ENCODE measurements at places on chromosomes 16 and 17.

DNA sequence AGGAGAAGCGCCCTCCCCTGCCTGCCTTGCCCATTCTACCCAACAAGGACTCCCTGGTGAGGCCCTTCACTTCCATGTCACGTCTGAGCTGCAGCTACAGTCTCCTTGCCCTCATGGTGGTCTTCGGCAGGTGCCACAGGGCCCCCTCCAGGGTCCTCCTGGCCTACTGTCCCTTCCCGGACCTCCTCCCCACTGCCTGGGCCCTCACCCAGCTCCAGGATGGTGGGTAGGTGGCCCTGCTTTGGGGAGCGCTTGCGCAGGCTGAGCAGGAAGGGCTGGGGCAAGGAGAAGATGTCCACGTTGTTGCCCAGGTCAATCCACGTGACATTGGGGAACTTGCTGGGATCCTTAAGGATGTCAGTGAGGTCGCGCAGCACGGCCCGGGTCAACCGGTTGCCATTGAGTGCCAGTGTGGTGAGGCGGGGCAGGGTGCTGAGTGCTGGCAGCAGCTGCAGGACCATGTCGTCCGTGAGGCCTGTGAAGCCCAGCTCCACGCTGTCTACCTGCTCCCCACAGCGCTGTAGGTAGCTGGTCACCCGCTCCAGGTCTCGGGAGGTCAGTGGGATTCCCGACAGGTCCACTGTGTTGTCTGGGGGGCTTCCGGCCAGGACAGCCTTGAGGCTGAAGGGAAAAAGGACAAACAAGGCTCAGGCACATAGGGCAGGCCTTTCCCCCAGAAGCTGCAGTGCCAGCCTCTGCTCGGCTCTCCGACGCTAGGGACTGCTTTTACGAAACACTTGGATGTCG lies 28.3 kb downstream of the TRPV2 start:
- DNase-seq = no peak

- no peak for DNase-seq
Measured at GRCh38 chr17:47318197-47318918, 5.4 kb upstream of the EFCAB13 start.

- DNase-seq = peak; percentile 11
Measured at GRCh38 chr17:59331929-59332748, 684 bp downstream of the YPEL2 start.

- DNase-seq = no peak
Measured at GRCh38 chr17:6919158-6919557, 76.7 kb upstream of the ALOX12 start.

GRCh38 chr17:1967213-1967612 lies 57.9 kb downstream of the RTN4RL1 start:
- DNase-seq = peak; percentile 13

DNA sequence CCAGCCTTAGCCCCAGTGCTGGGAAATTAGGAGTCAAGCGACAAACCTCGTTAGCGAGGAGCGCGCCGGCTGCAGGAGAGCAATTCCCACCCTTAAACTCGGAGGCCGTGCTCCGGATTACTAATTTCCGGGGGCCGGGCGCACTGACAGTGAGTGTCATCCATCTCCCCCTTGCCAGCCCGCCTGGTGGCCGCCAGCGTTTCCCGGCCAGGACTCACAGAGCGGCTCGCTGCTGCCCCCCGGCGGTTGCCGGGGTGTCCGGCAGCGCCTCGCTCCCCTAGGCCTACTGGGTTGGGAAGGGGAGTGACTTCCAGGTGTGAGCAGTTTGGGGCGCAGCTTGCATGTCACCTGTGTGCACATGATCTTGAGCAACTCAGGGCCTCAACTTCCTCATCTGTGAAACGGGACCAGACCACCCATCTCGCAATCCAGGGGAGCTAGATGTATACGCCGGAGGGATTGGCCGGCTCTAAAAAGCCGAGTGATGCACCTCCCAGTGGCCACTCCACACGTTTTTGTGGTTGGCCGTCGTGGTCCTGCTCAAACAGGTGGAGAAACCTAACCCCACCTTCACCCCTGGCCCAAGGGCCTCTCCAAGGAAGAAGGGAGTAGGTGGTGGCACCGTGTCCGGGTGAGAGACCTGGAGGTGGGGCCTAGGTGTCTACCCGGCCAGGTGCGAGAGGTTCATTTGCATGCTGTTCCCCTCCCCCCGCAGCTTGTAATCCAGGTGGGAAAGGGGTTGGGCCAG lies 2.5 kb upstream of the GSE1 start:
- DNase-seq = peak; percentile 79

GRCh38 chr17:32596206-32596605 lies 109.4 kb downstream of the CDK5R1 start:
- DNase-seq = no peak

- DNase-seq = no peak
Measured at GRCh38 chr17:44992242-44992939, 24.3 kb upstream of the C1QL1 start.

All from activated CD8-positive, alpha-beta memory T cell treated with anti-CD3 and anti-CD28 coated beads for 48 hours (primary cell).